ENCODE measurements at places on chromosomes 3 and 15. TPM values are rescaled to one million over a fixed set of nuclear protein-coding genes. Genes with fewer than 3 reads are reported as not detected.

Gene ARHGAP31
- total RNA-seq: 25.8 TPM

Gene PTPRG
- 28.9 TPM for total RNA-seq

Gene CADPS
- 6.2 TPM for total RNA-seq

Gene ITPR1
- total RNA-seq: 80.2 TPM

Gene SERPINI2
- total RNA-seq: not detected

Gene LCTL
- not detected for total RNA-seq
